DMS 273 treated with DMSO at 0.1 percent for 48 hours (cell line): ENCODE measurements at places on chromosomes 6 and 20.

- no peak for DNase-seq
These were observed 1083.0 kb upstream of the MAP3K7 start for GRCh38 chr6:91669871-91670268.

DNA sequence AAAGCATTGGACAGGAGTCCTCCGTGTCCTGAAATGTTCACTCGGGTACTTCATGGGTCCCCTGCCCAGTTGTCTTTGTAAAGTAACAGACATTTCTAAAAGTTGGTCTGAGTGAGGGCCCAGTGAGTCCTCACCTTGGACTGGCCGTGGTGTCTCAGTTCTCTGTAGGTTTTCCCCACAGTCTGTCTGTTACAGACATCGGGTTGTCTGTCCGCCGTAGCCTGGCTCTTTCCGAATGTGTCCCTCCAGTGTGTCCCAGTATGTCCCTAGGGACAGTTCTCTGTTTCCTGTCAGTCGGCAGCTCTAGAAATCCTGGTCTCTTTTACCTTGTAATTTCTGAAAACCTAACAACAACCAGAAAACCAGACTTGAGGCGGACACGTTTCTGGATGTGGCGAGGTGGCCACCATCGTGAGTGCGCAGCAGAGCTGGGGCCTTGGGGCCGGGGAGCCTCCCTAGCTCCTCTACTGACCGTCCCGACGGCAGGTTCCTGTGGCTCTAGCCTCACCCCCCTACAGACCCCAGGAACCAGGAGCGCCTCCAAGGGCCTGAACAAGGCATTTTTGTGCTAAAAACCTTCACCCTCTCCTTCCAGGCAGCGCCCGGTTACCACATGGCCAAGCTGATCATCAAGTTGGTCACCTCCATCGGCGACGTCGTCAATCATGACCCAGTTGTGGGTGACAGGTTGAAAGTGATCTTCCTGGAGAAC lies 42.2 kb downstream of the PYGB start:
- DNase-seq = no peak

DNA sequence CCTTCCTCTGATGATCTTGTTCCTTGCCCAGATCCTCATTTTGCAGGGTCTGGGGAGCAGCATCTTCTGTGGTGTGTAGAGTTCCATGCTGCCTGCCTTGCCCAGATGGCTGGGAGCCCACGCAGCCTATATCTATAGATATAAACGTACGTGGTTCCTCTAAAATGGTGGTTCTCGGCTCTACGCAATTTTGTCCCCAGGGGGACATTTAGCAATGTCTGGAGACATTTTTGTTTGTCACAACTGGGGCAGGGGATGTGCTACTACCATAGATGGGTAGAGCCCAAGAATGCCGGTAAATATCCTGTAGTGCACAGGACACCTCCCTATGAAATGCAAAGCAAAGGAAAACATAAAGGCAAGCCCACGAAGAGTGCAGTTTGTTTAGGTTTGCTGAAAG lies 98.4 kb upstream of the SPACA1 start:
- no peak for DNase-seq

DNA sequence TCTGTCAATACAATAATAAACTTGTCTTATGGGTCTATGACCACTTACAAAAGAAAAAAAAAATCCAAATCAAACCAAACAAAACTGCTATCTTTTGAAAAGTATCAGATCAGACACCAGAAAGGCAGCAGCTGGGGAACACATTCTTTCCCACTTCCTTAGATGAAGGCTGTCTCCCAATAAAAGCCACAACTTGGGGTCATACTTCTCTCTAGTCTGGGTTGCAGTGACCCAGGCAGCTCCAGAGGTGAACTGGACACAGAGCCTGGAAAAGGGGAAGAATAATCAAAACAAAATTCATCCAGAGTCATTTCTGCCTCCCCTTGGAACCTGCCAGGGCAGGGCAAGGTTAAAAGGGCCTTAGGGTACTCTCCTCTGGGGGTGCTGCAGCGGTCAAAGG lies 19.1 kb downstream of the ATXN1 start:
- DNase-seq = no peak

DNA sequence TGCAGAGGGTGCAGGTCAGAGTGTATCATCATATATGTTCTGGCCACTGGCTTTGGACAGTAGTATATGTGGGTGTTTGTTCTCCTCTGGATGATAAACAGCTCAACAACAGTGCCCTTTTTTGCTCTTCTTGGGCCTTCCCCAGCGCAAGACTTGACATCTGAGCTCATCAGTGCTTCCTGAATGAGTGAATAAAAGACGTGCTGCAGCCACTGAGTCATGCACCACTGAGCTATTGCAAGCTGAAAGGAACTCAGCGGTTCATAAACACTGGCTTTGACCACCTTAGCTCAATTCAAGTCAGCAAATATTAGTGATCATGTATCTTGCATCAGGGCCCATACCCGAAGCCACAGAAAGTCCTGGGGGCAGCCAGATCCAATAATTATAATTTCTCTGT lies 105.3 kb upstream of the KCNG1 start:
- DNase-seq = no peak

GRCh38 chr6:68273297-68273696 lies 361.8 kb upstream of the ADGRB3 start:
- DNase-seq = no peak

DNA sequence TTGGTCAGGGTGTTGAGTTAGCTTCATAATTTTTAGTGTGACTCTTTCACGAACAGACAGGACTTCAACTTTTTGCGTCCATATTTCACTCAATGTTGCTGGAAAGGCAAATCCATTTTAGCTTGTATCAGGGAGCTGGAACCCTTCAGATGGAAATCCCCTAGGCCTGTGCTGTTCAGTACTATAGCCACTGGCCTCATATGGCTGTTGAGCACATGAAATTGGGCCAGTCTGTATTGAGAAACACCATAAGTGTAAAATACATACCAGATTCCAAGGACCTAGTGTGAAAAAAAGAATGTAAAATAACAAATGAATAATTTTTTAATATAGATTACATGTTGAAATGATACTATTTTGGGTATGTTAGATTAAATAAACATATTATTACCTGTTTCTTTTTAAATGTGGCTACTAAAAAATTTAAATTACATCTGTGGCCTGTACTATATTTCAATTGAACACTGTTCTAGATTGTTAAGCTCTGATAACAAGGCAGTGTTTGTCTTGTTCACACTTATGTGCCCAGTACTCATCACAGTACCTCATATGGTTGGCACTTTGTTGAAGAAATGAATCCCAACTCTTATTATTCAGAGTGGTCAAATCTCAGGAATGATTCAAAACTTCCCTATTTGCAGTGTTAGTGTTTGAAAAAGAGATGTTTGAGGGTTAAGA lies 34.3 kb downstream of the CTNNBL1 start:
- DNase-seq = no peak

GRCh38 chr6:108442770-108443520 lies 117.8 kb upstream of the FOXO3 start:
- no peak for DNase-seq

DNA sequence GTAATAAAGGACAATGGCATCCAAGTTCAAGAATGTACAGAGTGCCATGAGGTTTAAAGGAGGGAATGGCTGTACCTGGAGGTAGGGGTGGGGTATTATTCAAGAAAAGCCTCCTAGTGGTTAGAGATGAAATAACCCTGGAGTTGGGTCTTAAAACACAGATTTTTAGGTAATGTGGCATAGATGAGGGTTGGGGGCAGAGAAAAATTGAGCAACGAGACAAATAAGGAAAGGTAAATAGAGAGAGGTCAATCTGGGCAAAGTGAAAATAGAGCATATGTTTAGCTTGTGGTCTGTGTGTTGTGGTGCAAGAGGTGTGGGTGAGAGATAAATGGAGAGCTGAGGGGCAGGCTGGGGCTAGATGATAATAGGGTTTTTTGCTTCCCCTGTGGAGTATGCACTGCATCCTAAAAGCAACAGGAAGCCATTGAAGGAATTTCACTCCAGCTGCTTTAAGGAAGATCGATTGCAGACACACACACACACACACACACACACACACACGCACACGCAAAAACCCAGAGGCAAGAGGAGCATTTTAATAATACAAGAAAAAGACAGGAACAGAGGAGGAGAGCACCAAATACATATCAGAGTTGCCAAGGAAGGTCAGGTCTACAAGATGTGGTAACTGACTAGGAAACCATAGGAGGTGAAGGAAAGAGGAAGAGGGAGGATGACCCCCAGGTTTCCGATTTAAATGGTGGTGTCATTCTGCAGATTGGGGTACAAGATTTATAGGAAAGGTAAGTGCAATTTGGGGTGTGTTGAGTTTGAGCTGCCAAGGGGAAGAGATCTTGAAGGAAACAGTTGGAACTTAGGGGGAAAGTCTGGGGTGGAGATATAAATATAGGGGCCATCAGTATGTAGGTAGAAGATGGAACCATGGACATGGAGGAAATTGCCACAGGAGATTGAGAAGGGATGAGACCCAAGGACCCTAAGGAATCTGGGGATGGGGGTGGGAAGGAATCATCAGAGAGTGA lies 31.3 kb upstream of the ADGRF1 start:
- DNase-seq = no peak

- no peak for DNase-seq
These were observed 1.4 kb downstream of the FYN start for GRCh38 chr6:111871725-111872400.

DNA sequence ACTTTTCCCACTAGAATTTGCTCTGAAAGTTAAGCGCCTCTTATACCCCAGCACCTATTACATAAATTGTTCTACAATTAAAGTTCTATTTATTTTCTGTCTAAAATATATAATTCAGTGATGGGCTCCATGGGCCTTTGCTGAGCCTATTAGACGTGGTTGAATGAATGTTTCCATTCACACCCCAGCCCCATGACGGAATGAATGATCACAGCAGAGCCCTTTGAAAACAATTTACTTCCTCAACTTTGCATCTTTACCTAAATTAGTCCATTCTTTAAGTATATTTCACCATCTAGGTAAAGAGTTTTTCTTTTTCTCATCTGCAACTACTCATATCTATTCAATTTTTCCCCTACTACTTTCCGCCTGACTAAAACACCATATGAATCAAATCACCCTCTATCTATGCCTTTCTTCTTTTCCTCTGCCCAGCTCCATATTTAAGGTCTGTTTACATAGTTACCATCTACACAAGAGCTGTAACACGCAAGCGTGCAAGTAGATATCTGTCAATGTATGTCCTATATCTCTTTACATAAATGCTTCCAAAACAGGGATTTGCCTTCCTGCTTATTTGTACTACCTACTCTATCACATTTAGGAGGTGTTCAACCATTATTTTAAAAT lies 69.7 kb downstream of the ECT2L start:
- DNase-seq = no peak

GRCh38 chr6:151103266-151103665 lies 136.5 kb upstream of the AKAP12 start:
- no peak for DNase-seq

GRCh38 chr20:46027245-46027853 lies 1.7 kb upstream of the SLC12A5 start:
- DNase-seq = no peak

DNA sequence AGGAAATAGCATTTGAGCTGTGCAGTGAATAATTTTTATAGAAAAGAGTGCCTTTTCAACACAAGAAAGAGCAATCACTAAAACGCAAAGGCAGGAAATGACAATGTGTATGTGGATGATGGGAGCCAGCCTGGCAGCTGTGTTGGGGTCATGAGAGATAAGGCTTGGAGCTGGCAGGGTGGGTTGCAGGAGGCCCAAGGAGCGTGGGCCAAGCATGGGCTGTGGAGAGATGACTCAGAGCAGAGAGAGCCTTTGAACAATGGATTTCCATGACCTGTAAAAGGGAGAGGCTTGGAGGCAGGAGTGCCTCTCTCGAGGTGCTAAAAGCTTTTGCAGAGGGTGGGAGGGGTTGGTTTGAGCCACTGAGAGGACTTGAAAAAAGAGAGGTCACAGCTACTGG lies 6.6 kb upstream of the TBC1D7 start:
- no peak for DNase-seq

- no peak for DNase-seq
These were observed 46.6 kb upstream of the PTGIS start for GRCh38 chr20:49614338-49615050.

- DNase-seq = no peak
These were observed 83.9 kb downstream of the ZDHHC14 start for GRCh38 chr6:157464653-157465535.

DNA sequence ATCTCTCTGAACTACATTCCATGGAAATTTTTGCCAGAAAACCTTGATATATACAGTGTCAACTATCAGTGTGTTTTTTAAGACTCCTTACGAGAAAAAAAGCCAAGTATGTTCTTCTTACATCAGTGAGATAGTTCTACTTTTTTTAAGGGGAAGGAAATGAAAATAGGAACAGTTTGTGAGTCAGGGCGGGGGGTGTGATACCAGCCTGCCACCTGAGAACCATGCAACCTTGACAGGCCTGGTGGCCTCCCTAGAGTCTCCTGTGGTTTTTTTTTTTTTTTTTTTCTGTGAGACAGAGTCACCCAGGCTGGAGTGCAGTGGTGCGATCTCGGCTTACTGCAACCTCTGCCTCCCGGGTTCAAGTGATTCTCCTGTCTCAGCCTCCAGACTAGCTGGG lies 96.3 kb upstream of the GCM1 start:
- no peak for DNase-seq

- no peak for DNase-seq
These were observed 188.3 kb upstream of the KCNG1 start for GRCh38 chr20:51211191-51211590.

GRCh38 chr6:113809826-113810225 lies 47.3 kb upstream of the MARCKS start:
- DNase-seq = no peak

- DNase-seq = no peak
These were observed 327.6 kb upstream of the CNR1 start for GRCh38 chr6:88493717-88494116.

DNA sequence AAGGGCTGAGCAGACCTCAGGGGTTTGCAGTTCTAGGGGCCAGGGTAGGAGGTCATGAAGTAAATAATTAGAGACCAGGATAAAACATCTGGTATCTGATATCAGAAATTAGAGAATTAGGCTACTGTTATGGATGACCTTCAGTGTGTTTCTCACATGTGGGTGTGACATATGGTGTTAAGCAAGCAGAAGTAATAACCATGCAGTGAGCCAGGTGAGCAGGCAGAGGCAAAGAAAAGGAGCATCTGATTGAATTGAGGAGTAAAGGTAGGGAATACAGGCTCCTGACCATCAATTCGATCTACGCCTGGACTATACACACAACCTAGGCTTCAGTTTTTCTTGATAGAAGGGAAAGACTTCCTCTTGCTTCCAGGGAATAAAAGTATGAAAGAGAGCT lies 34.7 kb upstream of the MAP3K7 start:
- no peak for DNase-seq

GRCh38 chr20:34181484-34181883 lies 59.7 kb upstream of the ASIP start:
- DNase-seq = no peak

- DNase-seq = no peak
These were observed 5.5 kb downstream of the FOXQ1 start for GRCh38 chr6:1317302-1317815.
